WTC11 (cell line): ENCODE measurements at places on chromosomes 4 and X.
A peak's percentile ranks its signal among the peaks of the same experiment; 100 is the strongest.

- no peak for DNase-seq
Measured at GRCh38 chr4:8258552-8259212, 10.9 kb upstream of the HTRA3 start.

- DNase-seq: no peak
Measured at GRCh38 chrX:124239911-124240310, 92.5 kb upstream of the TEX13D start.

GRCh38 chr4:23745377-23745776, 144.5 kb downstream of the PPARGC1A start:
- DNase-seq: no peak

- no peak for DNase-seq
Measured at GRCh38 chrX:110265661-110266060, 52.2 kb downstream of the AMMECR1 start.

GRCh38 chrX:106927700-106928099, 7.5 kb downstream of the CLDN2 start:
- DNase-seq: no peak

GRCh38 chr4:138367942-138368341, 125.8 kb upstream of the SLC7A11 start:
- no peak for DNase-seq

- no peak for DNase-seq
Measured at GRCh38 chrX:119790977-119791436, 423 bp downstream of the RPL39 start.

DNA sequence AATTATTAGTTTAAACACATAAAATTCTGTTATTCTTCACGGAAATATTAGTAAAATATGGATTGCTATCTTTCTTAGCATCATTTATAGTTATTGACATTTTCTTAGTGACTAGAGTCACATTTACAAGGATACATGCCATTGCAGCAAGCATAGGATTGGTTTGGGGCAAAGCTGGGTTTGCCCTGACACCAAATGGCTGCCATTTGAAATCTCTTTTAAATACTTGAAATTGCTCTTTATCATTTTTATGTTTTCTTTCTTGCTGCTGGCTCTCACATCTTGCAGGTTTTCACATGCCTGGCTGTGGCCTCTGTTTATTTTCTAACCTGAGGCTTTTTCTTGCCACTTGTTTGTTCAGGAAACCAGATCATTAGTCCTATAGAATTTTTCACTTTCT, 39.9 kb downstream of the EGF start:
- no peak for DNase-seq

DNA sequence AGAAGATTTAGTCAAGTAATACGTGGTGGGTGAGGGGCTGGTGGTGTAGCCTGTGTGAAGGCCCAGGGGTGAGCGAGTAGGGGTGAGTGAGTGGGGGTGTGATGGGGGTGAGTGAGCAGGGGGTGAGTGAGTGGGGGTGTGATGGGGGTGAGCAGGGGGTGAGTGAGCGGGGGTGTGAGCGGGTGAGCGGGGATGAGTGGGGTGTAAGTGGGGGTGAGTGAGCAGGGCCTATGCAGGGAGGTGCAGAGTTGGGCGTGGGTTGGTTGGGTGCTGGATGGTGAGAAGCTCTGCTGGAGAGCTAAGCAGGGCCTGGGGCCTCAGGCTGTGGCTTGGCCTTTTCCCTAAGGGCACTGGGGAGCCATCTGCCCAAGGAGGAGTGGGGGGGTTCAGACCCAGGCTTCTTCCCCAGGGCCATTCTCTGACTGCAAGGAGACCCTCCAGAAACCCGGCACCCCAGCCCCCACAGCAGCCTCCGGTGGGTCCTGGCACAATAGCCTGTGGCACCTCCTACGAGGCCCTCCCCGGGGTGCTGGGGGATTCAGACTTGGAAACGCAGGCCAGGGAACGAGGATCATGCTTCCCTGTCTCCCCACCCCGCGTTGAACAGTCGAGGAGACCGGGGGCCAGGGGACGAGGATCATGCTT, 30.4 kb downstream of the SH3TC1 start:
- no peak for DNase-seq

GRCh38 chrX:110741213-110741796, 54.3 kb downstream of the CHRDL1 start:
- DNase-seq: no peak

- no peak for DNase-seq
Measured at GRCh38 chr4:15037923-15038541, 35.8 kb downstream of the CPEB2 start.

GRCh38 chr4:152290366-152290921, 245.4 kb downstream of the FBXW7 start:
- DNase-seq: no peak

GRCh38 chr4:126733301-126733700, 899.5 kb upstream of the INTU start:
- DNase-seq: no peak

GRCh38 chrX:36357855-36358254, 438.3 kb downstream of the CFAP47 start:
- DNase-seq: no peak

DNA sequence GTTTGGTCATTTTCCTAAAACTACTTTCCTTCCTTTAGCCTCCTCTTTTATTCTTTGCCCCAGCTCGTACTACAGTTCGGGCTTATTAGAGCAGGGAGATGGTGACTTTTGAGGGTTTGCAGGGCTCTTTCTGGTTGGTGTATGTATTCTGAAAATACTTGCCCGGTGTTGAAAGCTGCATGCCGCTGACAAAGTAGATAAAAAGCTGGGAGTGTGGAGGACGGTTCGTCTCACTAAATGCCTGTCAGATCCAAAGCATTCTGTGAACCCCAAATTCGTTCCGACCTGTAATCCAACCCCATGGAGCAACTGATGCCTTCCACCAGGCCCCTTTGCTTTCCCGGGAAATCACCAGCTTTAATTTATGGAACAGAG, 19.2 kb downstream of the TRIM2 start:
- DNase-seq: no peak

GRCh38 chrX:110146521-110146920, 143.6 kb downstream of the TMEM164 start:
- DNase-seq: peak; percentile 12

DNA sequence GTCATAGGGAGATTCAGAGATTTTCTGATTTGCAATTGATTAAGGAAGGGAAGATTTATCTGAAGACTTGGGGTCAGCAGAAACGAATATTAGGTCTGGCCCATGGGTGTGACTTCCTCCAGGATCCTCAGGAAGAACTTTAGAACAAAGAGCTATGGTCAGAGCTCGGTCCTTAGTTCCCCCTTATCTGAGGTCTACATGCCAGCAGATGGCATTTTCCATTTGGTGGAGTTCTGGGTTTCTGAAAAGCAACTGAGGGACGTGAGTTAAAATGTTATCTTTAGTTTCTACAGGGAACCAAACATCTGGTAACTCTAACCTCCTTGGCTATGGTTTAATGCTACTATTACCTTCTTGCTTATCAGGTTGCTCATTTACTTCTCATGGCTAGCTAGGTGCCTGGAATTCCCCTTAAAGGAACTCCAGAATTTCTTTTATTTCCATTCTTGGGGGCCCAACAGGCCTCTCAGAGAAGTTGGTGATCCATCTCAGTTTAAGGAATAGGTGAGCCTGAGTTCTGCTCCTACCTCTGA, 40.7 kb downstream of the KLF3 start:
- no peak for DNase-seq

DNA sequence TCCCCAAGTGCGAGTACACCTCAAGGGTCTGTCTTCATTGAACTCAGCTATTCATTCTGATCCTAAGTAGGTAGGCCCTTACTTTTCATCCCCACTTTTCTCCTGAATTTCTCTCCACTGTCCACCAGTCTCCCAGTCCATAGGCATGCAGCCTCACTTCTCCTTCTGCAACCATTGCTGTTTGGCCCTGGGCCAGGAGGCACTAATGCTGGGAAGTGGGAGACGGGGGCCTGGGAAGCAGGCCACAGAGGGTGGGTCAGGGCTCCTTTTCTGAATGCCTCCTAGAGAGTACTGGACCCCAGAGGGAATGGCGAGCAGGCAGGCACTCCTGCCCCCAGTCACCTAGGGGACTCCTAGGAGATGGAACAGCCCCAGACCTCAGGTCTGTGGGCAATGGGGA, 203.5 kb upstream of the RPL34 start:
- DNase-seq: no peak

DNA sequence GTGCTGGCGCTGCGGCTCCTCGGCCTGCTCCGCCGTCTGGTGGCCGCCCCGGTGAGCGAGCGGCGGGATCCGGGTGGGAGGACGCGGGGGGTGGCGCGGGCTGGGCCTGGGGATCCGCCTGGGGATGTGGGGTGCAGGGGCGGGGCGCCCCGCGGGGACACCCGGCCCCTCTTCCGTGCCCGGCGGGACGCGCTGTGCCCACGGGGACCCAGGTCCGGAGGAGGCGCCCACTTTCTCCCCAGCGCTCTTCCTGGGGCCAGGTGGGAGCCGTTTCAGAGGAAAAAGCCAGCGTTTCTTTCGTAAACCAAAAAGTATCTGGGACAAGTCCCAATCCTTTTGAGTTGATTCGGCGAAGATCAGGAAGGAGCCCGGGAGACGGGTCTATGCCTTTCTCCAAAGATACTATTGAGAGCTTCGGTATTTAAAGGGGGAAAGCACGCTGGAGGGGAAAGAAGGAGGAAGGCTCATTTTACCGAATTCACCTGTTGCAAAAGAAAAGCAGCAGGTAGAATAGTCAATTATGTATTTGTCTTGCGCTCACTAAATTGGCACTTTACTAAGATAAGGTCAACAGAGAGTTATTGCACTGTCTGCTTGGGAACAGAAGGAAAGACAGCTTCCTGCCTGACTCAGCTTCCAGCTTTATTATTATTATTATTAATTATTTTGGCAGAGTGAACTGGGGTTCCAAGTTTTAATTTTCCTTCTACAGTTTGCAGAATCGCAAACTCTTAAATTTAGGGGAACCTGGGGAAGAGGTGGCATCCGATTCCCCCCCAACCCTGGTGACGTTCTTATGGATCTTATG, 81.5 kb upstream of the CD99 start:
- no peak for DNase-seq

DNA sequence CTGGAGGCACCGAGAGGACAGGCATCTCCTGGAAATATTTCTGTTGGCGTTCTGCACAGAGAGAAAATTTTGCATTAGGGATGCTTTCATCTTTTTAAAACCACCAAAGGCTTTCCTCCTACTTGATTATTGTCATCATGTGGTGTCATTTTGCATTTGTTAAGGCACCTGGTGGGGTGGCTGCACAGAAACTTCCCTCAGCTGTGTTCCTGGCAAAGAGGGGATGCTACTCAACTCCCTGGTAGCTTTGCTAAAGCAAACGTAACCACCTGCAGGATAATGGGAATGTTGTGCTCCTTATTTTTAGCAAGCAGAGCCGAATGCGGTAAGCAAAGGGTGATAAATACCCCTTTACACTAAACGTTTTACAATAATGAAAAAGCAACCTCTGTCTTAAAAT, 229.8 kb downstream of the STIM2 start:
- DNase-seq: no peak

- DNase-seq: no peak
Measured at GRCh38 chrX:66046612-66047235, 6.8 kb upstream of the VSIG4 start.

DNA sequence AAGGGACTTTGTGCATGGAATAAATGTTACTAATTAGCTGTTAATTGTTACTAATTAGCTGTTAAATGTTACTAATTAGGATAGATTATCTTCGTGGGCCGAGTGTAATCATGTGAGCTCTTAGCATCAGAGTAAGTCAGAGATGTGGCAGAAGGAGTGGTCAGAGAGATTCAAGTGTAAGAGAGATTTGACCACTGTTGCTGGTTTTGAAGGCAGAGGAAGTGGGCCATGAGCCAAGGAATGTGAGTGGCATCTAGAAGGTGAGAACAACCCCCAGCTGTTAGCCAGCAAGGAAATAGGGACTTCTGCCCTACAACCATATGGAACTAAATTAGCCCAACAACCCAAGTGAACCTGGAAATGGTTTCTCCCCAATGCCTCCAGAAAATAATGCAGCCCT, 28.2 kb downstream of the ODAPH start:
- DNase-seq: no peak

GRCh38 chr4:76233529-76233928, 18.0 kb upstream of the FAM47E start:
- DNase-seq: no peak

GRCh38 chr4:117324851-117325491, 239.6 kb upstream of the TRAM1L1 start:
- no peak for DNase-seq

DNA sequence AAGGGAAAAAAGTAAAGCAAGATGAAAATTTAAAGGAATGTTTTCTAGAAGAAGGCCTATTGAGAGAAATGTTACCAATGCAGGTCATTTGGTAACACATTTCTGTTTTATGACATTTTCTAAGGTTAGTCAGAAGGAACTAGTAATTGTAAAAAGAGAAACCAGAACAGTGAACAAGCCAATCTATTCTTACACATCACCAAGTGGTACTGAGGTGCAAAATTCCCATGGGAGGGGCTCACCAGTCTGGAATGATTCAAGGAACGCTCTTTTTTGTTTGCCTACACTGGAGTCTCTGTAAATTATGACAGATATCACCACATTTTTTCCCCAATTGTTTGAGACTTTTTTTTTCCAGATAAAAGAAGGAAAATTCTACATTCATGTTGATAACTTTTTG, 404.7 kb upstream of the CNKSR2 start:
- DNase-seq: no peak

DNA sequence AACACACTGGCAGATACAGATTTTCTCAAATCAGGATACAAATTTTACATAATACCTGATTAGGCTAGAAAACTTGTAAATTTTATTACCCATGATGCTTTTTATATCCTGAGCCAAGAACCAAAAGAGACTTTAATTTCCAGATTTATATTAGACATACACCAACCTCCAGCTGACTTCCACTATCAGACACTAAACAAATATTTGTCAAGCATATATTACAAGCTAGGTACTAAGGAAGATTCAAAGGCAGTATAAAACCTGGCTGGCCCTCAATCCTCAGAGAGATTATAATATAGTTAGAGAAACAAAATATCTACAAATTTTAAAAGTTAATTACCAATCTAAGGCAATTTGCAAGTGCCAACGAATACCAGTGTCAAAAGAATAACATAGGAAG, 357.8 kb upstream of the F9 start:
- no peak for DNase-seq

DNA sequence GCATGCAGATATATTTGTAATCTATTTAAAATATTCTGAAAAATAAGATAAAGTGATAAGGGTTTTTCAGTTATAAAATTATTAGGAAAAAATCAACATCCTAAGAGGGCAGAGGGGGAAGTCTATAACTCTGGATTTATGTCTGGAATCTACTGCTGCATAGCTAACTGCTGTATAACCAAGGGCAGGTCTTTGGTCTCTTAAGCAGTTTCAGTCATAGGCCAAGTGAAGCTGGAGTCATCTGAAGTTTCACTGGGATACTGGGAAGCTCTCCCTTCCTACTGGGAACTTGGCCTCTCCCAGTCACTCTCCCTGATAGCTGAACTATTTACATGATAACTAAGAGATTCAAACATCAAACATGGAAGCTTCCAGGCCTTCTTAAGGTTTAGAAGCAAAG, 1409.9 kb upstream of the PCDH7 start:
- DNase-seq: no peak

GRCh38 chr4:11675051-11675800, 246.5 kb upstream of the HS3ST1 start:
- DNase-seq: no peak
